ENCODE measurements at places on chromosomes 2 and 18. TPM values are rescaled to one million over a fixed set of nuclear protein-coding genes. Genes with fewer than 3 reads are reported as not detected.

The HOXD4 gene
- 12.4 TPM for total RNA-seq

The LAMA1 gene
- 3.1 TPM for total RNA-seq

The NT5DC4 gene
- total RNA-seq = not detected

The PCARE gene
- not detected for total RNA-seq

The RAB17 gene
- 0.39 TPM for total RNA-seq

The ANO7 gene
- 0.68 TPM for total RNA-seq

The SLC5A7 gene
- total RNA-seq = not detected

The CTAGE1 gene
- total RNA-seq = not detected

The IL1RL2 gene
- total RNA-seq = not detected

The TNS1 gene
- total RNA-seq = 46.1 TPM

The COL4A4 gene
- under 0.01 TPM for total RNA-seq

The TNP1 gene
- total RNA-seq = not detected

The ABHD3 gene
- total RNA-seq = 3.1 TPM

The SNORC gene
- total RNA-seq = 0.39 TPM

The MALT1 gene
- 11.0 TPM for total RNA-seq

The POTEJ gene
- not detected for total RNA-seq

The SLC39A10 gene
- 50.7 TPM for total RNA-seq

The HOXD9 gene
- 7.6 TPM for total RNA-seq

The KCNK3 gene
- total RNA-seq = 0.53 TPM

The FOXD4L1 gene
- total RNA-seq = not detected

The POTEI gene
- 0.06 TPM for total RNA-seq

The MOCOS gene
- 1.8 TPM for total RNA-seq

The ARHGEF4 gene
- 0.24 TPM for total RNA-seq

The TMEM237 gene
- 18.6 TPM for total RNA-seq
